Thoracic aorta (tissue), 2 donors: ENCODE measurements at places on chromosomes 13 and 19. TPM values are rescaled to one million over a fixed set of nuclear protein-coding genes. Genes with fewer than 3 reads are reported as not detected.

DNA sequence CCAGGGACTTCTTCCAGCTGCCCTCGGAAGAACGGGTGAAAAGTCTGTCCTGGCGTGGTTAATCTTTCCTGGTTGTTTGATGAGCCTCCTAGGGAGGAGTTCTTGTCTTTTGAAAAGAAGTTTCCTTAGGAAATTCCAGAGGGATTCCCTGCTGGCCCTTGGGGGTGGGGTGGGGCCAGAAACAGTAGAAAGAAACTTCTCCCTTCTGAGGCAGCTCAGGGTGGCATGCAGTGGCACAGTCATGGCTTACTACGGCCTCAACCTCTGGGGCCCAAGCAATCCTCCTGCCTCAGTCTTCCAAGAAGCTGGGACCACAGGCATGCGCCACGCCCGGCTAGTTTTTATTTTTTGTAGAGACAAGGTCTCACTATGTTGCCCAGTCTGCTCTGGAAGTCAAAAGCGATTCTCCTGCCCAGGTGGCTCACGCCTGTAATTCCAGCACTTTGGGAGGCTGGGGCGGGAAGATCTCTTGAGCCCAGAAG is 1.5 kb downstream of the ZNF101 start:
- H3K36me3 ChIP-seq: peaks cover 15% of the 10 kb centered on the region
- DNase-seq: no peak
- peaks cover 6% of the 10 kb centered on the region for H3K4me1 ChIP-seq
- no peaks in the 10 kb centered on the region for H3K27me3 ChIP-seq

DNA sequence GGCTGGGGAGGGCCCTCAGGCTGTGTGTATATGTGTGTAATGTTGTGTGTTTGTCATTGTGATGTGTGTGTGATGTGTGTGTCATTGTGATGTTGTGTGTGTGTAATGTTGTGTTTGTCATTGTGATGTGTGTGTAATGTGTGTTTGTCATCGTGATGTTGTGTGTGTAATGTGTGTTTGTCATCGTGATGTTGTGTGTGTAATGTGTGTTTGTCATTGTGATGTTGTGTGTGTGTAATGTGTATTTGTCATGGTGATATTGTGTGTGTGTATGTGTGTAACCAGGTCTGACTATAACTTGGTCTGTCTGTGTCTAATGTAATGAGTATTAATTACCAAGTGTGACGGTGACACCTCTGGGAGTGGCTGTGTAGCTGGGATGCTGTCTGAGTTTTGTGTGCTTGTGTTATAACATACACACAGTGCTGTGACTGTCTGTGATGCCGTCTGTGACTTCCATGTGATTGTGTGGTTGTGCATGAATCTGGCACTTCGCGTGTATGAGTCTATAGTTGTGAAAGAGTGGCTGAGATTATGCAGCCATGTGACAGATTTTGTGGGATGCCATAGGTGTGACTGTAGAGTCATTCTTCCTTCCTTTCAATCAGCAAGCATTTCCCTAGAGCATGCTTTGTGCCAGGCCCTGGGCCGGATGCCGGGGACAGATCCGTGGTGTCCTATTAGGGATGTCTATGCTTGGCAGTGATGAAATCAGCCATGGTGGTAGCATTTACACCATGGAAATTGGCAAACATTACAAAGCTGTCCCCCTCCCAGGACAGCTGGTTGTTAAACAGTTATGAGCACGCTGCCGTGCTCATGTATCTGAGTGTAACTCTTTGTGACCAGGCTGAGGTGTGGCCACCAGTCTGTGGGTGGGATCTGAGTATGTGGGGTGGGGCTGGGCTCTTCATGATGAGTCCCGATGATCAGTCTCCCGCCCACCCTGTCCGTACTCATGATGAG is 6.4 kb downstream of the TNFSF14 start:
- no peaks in the 10 kb centered on the region for H3K36me3 ChIP-seq
- H3K4me1 ChIP-seq: no peaks in the 10 kb centered on the region
- no peak overlapping the region for H3K4me3 ChIP-seq
- no peak overlapping the region for H3K27ac ChIP-seq

DNA sequence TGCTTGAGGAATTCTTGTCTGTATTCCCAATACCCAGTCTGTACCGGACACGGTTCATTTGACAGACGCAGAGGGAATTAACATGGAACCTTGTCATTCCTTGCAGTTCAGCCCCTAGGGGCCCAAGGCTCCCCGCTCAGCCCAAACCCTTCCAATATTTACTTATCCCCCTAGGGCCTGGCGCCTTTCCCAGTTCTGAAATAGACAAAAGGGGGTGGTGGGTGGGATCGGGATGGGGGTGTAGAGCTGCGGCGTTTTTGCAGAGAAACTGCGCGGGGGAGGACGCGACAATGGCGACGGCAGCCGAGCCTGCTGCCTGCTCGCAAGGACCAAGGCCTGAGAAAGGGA is 583 bp downstream of the AKAP8L start:
- peak overlapping the region; percentile 79 for H3K27ac ChIP-seq
- peaks cover 9% of the 10 kb centered on the region for H3K36me3 ChIP-seq
- DNase-seq: no peak
- no peaks in the 10 kb centered on the region for H3K27me3 ChIP-seq
- peaks cover 20% of the 10 kb centered on the region for H3K4me1 ChIP-seq
- peak overlapping the region; percentile 84 for H3K4me3 ChIP-seq

GRCh38 chr13:100130092-100130491 is 41.2 kb downstream of the PCCA start:
- H3K4me3 ChIP-seq: no peak overlapping the region
- H3K4me1 ChIP-seq: peaks cover 5% of the 10 kb centered on the region
- no peaks in the 10 kb centered on the region for H3K36me3 ChIP-seq
- no peak overlapping the region for H3K27ac ChIP-seq

Gene OR7A5
- not detected for total RNA-seq

- DNase-seq: no peak
- no peaks in the 10 kb centered on the region for H3K36me3 ChIP-seq
- peaks cover 18% of the 10 kb centered on the region for H3K4me1 ChIP-seq
- H3K27ac ChIP-seq: peak overlapping the region; percentile 68
Observed at GRCh38 chr13:31860002-31860401, 120.7 kb downstream of the RXFP2 start.

DNA sequence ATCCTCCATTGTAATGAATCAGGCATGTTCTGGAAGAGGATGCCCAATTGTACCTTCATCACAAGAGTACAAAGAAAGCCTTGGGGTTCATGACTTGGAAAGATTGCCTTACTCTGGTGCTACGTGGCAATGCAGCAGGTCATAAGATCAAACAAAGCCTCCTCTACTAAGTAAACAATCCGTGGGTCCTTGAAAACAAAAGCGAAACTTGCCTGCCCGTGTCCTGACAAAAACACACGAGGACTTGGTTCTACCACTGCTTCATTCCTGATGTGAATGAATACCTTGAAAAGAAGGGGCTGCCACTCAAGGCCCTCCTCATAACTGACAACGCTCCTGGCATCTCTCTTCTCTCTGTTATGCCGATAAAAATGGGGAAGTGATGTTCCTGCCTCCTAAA is 18.9 kb downstream of the ZNF563 start:
- no peak overlapping the region for H3K27ac ChIP-seq
- no peaks in the 10 kb centered on the region for H3K27me3 ChIP-seq
- H3K36me3 ChIP-seq: peaks cover 25% of the 10 kb centered on the region

DNA sequence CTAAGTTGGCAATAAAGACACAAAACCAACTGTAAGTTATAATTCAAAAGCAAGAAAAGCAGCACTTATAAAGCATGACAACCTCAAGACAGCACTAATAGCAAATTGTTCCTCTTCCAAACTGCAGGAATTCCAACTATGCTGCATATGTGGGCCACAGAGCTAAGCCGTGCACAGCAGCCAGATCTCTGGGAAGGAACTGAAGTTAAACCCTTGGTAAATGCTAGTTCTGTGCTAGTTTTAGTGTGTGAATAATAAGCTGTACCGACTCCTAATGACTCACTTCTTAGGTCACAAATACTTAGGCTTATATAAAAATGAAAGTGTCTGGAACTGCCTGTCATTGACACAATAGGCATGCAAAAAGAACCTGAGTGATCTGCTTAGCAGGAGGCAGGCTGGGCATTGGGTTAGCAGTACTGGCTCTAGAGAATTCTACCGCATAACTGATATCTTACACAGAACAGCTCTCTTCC is 21.2 kb upstream of the GTF3A start:
- DNase-seq: no peak
- H3K4me1 ChIP-seq: peaks cover 5% of the 10 kb centered on the region
- H3K27me3 ChIP-seq: no peaks in the 10 kb centered on the region
- peak overlapping the region; percentile 29 for H3K27ac ChIP-seq
- H3K4me3 ChIP-seq: no peak overlapping the region

Gene EGLN2
- total RNA-seq: 113 TPM

- no peaks in the 10 kb centered on the region for H3K27me3 ChIP-seq
- no peak for DNase-seq
- H3K4me1 ChIP-seq: peaks cover 4% of the 10 kb centered on the region
- H3K36me3 ChIP-seq: no peaks in the 10 kb centered on the region
Observed at GRCh38 chr13:79710376-79710775, 229.4 kb downstream of the NDFIP2 start.

DNA sequence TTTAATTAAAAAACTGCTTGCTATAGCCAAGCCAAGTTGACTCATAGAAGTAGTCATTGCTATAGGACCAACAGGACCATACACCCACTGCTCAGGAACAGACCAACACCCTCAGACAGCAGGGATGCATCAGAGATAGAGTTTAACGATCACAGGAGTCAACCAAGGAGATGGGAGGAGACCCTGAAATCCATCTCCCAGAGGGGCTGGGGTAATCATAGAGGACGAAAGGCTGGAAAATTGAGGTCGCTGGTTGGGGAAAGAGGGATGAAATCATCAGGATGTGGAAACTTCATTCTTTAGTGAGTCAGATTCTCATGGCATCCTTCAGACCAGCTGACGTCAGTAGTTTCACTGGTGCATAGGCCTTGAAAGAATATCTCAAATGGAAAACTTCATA is 160.4 kb upstream of the GPC6 start:
- H3K36me3 ChIP-seq: no peaks in the 10 kb centered on the region
- DNase-seq: no peak
- H3K4me1 ChIP-seq: no peaks in the 10 kb centered on the region
- no peak overlapping the region for H3K4me3 ChIP-seq
- no peaks in the 10 kb centered on the region for H3K27me3 ChIP-seq

GRCh38 chr19:33904681-33905080 is 108.0 kb downstream of the KCTD15 start:
- H3K4me3 ChIP-seq: no peak overlapping the region
- H3K36me3 ChIP-seq: no peaks in the 10 kb centered on the region
- DNase-seq: no peak
- peaks cover 4% of the 10 kb centered on the region for H3K27me3 ChIP-seq
- H3K4me1 ChIP-seq: peaks cover 9% of the 10 kb centered on the region

Gene PDX1
- not detected for total RNA-seq

GRCh38 chr13:93496985-93497673 is 270.5 kb downstream of the GPC6 start:
- no peak overlapping the region for H3K4me3 ChIP-seq
- DNase-seq: no peak
- no peaks in the 10 kb centered on the region for H3K36me3 ChIP-seq
- H3K27ac ChIP-seq: no peak overlapping the region
- no peaks in the 10 kb centered on the region for H3K4me1 ChIP-seq

DNA sequence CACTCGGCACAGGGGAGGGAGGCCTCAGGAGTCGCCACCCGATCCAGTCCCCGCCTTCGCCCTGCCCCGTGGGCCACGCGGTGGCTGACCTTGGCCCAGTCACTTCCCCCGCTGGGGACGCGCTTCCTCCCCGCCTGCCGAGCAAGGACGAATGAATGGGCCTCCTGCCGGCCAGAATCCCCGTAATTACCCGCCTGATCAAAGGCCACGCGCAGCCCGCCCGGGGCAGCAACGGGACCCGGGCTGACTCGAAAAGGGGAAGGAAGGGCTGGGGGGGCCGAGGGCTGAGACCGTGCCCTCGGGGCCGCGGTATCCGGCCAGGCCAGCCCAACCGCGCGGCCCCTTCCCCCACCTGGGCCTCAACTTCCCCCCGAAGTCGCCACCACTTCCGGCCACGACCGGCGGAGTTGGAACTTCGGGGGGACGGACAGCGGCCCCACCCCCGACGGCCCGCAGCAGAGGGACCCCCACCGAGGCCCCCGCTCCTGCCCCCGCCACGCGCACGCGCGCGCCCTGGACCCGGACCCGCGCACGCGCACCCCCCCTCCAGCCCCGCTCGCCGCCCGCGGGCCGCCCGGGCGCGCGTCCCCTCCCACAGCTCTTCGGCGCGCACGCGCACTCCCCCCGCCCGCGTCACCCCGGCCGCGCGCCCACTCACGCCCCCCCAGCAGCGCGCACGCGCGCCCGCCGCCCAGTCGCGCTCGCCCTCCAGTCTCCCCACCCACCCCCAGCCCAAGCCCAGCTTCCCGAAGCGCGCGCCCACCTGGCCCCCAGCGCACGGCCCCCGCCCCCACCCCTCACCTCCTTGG is 520 bp downstream of the ZNF787 start:
- H3K4me1 ChIP-seq: peaks cover 20% of the 10 kb centered on the region
- peak overlapping the region; percentile 83 for H3K27ac ChIP-seq
- H3K27me3 ChIP-seq: no peaks in the 10 kb centered on the region
- DNase-seq: peak; percentile 28
- H3K4me3 ChIP-seq: peak overlapping the region; percentile 92
- no peaks in the 10 kb centered on the region for H3K36me3 ChIP-seq

Gene CGB3
- total RNA-seq: not detected

GRCh38 chr13:27663947-27664346 is 42.3 kb downstream of the POLR1D start:
- no peak for DNase-seq
- H3K36me3 ChIP-seq: peaks cover 10% of the 10 kb centered on the region
- no peaks in the 10 kb centered on the region for H3K27me3 ChIP-seq
- no peak overlapping the region for H3K4me3 ChIP-seq

- H3K4me3 ChIP-seq: no peak overlapping the region
- no peaks in the 10 kb centered on the region for H3K36me3 ChIP-seq
- no peaks in the 10 kb centered on the region for H3K4me1 ChIP-seq
- no peak overlapping the region for H3K27ac ChIP-seq
- DNase-seq: no peak
Observed at GRCh38 chr13:104289400-104289799, 1223.2 kb upstream of the SLC10A2 start.

Gene KLF12
- total RNA-seq: 19.9 TPM

DNA sequence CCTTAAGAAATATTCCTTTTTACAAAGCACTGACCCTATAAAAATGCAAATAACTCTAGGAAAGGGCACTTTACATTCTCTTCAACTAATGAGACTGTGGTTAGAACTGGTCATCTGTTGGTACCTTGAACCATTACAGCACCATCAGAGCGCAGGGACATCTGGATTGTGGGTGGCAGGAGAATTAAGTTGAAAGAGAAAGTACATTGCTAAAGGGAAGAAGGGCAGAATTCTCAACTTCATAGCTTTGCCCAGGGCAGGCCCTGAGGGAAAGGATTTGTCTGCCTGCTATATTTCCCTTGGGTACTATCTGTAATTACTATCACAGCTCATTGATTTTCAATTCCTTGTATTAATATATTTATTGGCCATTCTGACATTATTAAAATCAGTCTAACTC is 196.8 kb downstream of the KLF12 start:
- DNase-seq: no peak
- H3K4me1 ChIP-seq: peaks cover 9% of the 10 kb centered on the region
- H3K36me3 ChIP-seq: no peaks in the 10 kb centered on the region

DNA sequence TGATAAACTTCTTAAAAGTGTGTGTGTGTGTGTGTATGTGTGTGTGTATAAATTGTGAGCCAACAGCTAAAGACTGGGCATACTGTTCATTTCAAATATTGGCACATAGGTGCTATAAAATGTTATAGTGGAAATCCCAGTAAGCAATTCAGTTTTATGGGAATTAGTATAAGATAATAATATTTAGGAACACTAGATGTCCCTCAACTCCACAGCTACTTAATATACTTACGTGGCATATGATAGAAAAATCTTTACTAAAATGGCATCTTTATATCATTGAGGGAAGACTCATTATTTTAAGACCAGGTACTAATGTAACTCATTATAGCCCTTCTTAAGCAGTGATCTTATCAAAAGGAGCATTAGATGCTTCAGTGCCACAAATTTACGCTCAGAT is 266.2 kb downstream of the MAB21L1 start:
- no peaks in the 10 kb centered on the region for H3K36me3 ChIP-seq
- no peaks in the 10 kb centered on the region for H3K4me1 ChIP-seq
- H3K27ac ChIP-seq: no peak overlapping the region
- no peak overlapping the region for H3K4me3 ChIP-seq
